ENCODE measurements at places on chromosomes 16 and 17.

GRCh38 chr16:25045696-25046381 lies 30.7 kb upstream of the ARHGAP17 start:
- DNase-seq = no peak

GRCh38 chr16:79018650-79019429 lies 581.7 kb downstream of the MAF start:
- no peak for DNase-seq

DNA sequence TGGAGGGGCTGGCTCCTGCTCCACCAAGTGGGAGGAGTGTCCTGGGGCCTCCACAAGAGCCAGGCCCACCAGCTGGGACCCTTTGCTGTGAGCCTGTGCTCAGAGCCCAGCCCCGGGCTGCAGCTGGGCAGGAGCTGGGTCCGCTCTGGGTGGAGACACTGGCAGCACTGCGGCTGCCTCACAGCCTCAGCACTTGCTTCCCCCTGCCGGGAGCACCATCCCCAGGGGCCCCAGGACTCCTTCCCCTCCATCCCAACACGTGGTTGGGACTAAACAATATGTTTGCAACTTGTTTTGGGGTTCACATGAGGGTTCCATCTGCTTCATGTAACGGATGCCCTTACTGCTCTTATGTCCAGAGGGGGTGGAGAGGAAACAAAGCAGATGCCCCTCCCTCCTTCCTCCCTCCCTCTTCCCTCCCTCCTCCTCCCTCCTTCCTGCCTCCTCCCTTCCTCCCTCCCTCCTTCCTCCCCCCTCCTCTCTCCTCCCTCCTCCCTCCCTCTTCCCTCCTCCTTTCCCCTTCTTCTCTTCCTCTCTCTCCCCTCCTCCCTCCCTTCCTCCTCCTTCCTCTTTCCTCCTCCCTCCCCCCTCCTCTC lies 16.3 kb upstream of the CBFA2T3 start:
- no peak for DNase-seq

DNA sequence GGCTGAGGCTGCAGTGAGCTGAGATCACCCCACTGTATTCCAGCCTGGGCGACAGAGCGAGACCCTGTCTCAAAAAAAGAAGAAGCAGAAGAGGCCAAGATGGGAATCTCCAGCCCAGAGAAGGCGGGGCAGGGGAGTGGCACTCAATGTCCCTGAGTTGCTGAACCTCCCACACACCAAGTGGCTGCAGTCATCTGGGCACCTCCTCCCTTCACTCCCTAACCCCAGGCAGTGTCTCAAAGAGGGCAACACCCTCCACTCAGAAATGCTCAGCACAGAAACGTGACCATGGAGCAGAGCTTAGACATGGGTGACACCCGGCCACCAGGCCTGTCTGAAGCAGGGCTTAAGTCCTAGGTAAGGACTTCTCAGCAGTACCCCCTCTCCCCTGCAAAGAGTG lies 36.3 kb upstream of the BCAR1 start:
- no peak for DNase-seq

DNA sequence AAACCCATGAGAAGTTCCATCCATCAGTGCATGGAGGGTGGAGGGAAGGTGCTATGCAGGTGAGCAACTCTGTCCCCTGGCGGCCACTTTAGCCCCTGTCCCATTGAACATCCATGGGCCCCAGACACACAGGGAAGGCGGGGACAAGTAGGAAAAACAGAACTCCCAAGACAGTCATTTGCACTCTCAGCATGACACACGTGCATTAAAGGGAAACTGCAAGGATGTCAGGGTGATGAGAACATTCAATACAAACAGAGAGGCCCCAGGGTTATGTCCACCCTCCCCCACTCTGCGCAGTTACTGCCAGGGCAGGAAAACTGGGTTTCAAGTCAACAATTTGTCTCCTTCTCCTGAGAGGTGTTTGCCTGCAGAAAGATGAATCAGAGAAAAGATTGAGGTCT lies 44.0 kb upstream of the AKTIP start:
- no peak for DNase-seq

Measured in GM20000 (cell line).